CD4-positive, alpha-beta T cell treated with Interleukin-10 for 1 hour (primary cell): ENCODE measurements at places on chromosomes 4 and X.

- DNase-seq, result peak; percentile 67
Measured at GRCh38 chrX:154411981-154412340, 622 bp downstream of the TAFAZZIN start.

GRCh38 chrX:123731987-123732669 is 724 bp downstream of the THOC2 start:
- DNase-seq, result no peak

DNA sequence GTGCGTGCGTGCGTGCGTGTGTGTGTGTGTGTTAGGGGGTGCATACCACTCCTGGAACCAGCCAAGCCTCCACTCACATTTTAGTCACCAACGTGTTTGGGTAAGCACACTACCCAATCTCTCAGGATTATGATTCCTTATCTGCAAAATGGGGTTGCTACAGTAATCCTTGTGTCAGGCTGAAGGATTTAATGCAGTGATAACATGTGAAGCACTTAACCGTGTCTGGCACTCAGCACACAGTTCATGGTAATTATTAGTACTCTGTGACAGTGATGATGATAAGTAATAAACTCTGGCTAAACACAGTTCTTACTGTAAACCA is 57.3 kb downstream of the CLDN22 start:
- no peak for DNase-seq

- DNase-seq, result no peak
Measured at GRCh38 chrX:47129899-47130358, 14.6 kb downstream of the NDUFB11 start.

DNA sequence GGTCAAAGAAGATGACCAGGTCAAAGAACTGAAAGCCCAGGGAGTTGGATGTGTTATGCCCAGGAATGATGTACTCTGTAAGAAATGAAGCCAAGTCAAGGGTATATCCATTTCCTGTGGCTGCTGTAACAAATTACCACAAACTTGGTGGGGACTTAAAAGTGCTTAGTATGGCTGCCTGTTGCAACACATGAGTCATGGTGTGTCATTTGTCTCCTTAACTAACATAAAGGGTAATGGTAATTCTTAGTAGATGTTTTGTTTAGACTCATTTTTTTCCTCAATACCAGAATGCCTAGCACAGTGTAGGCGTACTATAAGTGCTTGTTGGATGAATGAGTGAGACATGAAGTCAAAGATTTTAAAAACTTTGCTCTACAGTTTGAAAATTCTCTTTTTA is 45.7 kb downstream of the SYTL5 start:
- DNase-seq, result no peak

DNA sequence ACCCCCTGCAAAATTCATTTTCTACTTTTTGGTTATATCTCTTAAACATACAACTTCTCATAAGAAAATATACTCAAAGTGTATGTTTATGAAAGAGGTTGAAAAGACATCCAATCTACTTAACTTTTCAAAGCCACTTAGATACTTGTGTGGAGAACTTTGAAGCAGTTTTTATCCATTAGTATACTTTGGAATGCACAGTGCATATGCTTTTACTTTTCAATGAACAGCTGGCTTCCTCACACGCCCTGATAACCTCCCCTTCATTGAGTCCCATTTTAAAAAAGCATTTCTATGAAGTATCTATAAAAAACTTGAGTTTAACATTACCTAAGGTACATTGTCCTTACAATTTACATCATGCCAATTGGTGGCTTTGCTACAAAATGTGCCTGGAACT is 73.8 kb downstream of the VEGFC start:
- DNase-seq, result no peak

DNA sequence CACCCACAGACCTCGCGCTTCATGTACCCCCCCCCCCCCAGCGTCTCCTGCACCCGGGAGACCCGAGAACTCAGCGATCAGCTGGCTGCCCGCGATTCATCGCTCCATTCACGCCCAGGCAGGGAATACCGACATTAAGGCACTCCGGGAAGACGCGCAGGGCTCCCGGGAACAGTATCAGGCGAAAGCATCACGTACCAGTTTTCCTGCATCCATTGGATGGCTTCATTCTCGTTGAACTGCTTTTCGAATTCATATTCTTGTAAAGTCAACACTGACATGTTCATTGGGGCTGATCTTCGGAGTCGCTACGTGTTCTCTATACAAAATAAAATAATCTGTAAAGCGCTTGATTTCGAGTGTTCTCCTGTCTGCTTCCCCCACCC is 373 bp downstream of the ELOVL6 start:
- peak; percentile 10 for DNase-seq

- DNase-seq, result no peak
Measured at GRCh38 chrX:123920105-123920785, 41.3 kb upstream of the STAG2 start.

DNA sequence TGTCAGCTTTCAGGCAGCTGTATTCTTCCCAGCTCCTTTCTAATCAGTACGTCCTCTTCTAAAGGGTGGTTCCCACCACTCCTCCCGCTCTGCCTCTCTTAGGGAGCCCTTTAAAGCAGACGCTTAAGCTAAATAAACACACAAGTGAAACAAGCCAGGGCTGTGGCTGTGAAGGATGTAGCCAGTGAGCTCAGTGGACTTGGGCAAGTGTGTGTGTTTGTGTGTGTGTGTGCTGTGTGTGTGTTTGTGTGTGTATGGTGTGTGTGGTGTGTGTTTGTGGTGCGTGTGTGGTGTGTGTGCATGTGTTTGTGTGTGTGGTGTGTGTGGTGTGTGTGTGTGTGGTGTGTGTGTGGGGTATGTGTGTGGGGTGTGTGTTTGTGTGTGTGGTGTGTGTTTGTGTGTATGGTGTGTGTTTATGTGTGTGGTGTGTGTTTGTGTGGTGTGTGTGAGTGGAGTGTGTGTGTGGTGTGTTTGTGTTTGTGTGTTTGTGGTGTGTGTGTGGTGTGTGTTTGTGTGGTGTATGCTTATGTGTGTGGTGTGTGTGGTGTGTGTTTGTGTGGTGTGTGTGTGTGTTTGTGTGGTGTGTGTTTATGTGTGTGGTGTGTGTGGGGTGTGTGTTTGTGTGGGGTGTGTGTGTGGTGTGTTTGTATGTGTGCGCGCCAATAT is 283.3 kb downstream of the PTTG2 start:
- no peak for DNase-seq

GRCh38 chr4:113293043-113293560 is 243.6 kb downstream of the ANK2 start:
- no peak for DNase-seq

GRCh38 chrX:31836479-31836878 is 764.6 kb upstream of the FTHL17 start:
- DNase-seq, result no peak

DNA sequence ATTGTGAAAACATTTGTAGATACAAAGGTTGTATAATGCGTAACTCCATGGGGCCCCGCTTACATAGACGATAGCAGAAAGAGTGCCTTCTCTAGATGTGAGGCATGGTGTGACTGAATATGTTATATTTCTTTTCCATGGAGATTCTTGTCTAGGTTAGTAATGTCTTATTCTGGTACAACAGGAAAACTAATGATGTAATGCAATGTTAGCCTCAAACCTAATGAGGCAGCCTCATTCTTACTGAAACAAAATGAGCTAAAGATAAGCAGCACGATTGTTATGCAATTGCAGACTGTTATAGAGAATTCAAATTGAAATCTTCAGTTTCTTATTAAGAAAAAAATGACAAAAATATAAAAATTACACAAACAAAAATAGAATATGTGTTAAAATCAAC is 171.1 kb upstream of the ANKRD50 start:
- no peak for DNase-seq

GRCh38 chr4:59086410-59086809 is 1976.2 kb upstream of the IGFBP7 start:
- no peak for DNase-seq

- peak; percentile 92 for DNase-seq
Measured at GRCh38 chr4:176195184-176195978, at the start of gene SPATA4. Gene SPATA4 (minus strand): TSS chr4:176195585. CDS start chr4:176195562, 23 bp downstream.

GRCh38 chr4:152831416-152831815 is 51.7 kb downstream of the ARFIP1 start:
- no peak for DNase-seq

GRCh38 chr4:153522802-153523094 is 56.6 kb downstream of the TMEM131L start:
- peak; percentile 66 for DNase-seq

- peak; percentile 34 for DNase-seq
Measured at GRCh38 chrX:13716455-13716854, 18.0 kb downstream of the TRAPPC2 start.

GRCh38 chrX:44012484-44013096 is 39.4 kb upstream of the NDP start:
- peak; percentile 28 for DNase-seq

GRCh38 chrX:65695849-65696449 is 28.5 kb downstream of the MSN start:
- DNase-seq, result no peak

DNA sequence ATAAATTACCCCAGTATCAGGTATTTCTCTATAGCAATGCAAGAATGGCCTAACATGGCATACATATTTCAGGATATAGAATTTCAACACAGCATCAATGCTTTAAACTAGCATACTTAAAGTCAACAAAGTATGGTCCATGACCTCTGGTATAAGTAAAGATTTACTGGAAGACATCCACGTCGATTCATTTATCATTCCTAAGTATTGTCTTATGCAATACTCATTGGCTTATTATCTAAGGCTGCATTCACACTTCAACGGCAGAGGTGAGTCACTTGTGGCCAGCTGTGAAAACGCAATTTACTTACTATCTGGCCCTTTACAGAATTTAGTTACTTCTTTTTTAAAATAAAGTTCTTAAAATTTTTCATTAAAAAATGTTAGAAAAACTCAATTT is 42.6 kb downstream of the ADGRA3 start:
- no peak for DNase-seq

DNA sequence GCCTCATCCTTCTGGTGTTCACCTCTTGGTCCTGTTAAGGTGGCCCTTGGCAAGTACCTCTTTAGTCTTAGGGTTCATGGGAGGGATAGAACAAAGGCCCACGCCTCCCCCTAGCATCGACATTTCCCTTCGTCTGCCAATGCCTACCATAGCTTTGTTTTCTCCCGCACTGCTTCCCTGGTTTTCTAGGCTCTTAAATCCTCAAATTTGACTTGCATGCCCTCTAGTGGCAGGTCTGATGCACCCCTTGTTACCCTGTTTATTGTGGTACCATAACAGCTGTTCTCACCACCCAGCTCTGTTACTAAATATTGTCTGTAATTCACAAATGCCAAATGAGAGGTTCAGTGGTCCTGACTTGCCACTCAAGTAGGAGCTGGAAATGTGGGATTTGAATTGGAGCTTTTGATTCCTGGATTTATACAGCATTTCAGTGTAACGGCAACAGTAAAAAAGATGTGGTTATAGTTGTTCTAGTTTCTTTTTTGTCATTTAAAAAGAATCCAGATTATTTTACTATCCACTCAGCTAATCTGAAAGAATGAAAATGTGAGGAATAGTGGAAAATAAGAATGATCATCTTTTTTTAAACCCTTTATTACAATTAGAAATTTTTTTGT is 100.1 kb downstream of the REPS2 start:
- DNase-seq, result peak; percentile 35

- peak; percentile 5 for DNase-seq
Measured at GRCh38 chr4:145216535-145216934, 36.1 kb upstream of the OTUD4 start.

DNA sequence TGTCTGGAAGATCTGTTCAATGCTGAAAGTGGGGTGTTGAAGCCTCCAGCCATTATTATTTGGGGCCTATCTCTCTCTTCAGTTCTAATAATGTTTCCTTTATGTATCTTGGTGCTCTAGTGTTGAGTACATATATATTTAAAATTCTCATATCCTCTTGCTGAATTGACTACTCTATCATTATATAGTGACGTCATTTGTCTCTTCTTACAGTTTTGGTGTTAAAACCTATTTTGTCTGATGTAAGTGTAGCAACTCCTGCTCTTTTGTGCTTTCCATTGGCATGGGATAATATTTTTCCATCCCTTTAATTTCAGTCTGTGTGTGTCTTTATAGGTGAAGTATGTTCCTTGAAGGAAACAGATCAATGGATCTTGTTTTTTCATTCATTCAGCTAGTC is 446.0 kb downstream of the FAM47A start:
- DNase-seq, result no peak

GRCh38 chrX:13093529-13094140 is 49.2 kb upstream of the FAM9C start:
- peak; percentile 48 for DNase-seq

DNA sequence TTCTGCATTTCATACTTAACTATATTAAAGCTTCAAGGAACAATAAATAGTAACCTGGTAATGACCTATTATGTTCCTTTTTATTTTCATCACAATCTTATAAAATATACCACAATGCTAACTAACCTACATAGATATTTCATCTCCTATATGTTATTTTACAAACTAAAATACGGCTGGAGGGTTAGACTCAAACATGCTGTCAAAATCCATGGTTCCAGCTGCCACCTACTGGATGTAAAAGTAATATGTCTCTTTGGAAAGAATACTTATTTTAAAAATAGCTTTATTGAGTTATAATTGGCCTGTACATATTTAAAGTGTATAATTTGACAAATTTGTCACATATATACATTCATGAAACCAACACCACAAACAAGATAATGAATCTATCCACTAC is 15.0 kb downstream of the RGN start:
- DNase-seq, result peak; percentile 13

DNA sequence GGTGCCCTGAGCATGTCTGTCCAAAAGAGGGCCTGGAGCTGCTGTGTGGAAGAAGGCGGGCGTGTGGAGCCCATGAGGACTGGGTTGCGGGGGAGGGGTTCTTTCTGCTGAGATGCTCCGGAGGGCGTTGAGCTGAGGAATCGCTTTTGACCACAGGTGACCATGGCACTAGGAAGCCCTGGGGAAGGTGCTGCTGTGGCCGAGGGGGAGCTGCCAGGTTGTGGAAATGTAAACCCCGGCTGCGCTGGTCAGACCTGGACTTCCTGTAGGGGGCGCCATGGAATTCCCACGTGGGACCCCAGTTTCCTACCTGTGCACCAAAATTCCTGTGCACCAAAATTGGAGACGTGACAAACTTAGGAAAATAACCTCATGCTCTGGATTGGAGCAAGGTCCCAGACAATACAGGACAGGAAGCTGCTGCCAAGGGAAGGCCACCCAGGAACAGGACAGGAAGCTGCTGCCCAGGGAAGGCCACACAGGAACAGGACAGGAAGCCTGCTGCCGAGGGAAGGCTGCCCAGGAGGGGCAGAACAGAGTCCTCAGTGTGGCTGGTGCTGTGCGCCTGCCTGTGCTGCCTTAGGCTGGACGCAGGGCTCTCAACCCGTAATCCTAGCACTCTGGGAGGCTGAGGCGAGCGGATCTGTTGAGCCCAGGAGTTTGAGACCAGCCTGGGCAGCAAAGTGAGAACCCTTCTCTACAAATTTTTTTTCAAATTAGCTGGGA is 28.4 kb upstream of the UVSSA start:
- DNase-seq, result peak; percentile 39
